T-cell (primary cell): ENCODE measurements at places on chromosomes 11 and 22.

DNA sequence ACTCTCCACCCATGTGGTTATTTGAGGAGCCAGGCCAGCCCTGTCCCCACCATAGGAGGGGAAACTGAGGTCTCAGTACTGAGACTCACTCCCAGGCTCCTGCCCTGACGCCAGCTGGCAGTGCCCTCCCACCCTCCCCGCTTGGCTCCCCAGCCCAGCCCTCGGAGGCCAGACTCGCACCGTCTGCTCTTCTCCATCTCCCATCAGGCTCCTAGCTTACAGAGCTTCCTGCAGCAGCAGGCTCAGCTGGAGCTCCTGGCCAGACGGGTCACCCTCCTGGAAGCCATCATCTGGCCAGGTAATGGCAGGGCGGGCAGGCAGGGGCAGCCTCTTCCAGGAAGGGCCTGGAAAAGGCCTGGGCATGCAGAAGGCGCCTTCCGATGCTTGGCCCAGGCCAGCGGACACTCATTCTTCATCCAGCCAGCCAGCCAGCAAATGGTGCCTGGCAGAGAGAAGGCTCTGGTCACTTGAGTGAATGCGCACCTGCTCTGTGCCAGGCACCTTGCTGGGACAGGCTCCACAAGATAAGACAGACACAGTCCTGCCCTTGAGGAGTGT is 12.6 kb downstream of the RHBDD3 start:
- no peak for DNase-seq

DNA sequence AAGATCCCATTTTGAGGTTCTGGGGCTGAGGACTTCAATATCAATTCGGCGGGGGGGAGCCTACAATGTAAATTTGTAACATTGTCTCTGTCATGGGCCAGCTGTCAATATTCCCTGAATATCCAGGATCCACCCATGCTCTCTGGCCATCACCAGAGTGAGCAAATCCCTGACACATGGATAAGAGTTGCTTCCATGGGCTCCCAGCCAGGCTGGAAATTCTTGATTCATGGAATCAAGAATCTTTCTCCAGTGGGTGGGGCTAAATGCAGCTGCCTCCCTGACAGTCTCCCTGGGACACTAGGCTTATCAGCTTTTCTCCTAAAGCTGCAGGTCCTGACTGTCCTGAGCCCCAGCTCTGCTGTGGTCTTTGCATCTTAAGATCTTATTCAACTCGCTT is 86.9 kb upstream of the IGLL5 start:
- no peak for DNase-seq

GRCh38 chr11:83011333-83012167 is 60.1 kb downstream of the RAB30 start:
- DNase-seq, result no peak

DNA sequence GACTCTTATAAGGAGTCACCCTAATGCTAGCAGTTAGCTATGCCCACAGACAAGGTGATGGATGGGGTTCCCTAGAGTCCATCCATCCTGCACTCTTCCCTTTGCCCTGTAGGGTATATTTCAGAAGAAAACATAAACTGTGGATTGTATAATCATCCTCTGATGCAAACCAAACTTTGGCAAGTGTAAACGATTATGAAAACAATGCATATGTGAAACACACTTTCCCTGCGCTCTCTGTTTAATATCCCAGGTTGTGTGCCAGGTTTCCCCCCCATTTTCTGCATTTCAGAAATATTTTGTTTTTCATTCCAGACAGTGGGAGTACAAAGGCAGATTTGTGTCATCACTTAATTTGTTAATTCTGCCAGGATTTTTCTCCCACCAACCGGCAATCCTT is 110.0 kb downstream of the LDLRAD3 start:
- DNase-seq, result no peak

DNA sequence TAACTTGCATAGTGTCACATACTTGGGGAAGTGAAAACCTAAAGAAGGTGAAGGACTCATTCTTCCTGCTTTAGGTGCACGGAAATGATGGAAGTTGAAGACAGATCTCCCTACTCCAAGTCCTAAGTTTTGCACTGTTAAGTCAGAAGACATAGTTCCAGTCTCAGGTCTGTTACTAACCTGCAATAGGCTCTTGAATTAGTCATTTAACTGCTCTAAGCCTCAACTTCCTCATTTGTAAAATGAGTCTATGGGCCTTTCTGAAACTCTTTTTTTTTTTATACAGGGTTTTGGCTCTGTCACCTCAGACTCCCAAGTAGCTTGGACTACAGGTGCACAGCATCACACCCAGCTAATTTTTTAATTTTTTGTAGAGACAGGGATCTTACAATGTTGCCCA is 30.8 kb upstream of the POU2AF1 start:
- DNase-seq, result no peak

DNA sequence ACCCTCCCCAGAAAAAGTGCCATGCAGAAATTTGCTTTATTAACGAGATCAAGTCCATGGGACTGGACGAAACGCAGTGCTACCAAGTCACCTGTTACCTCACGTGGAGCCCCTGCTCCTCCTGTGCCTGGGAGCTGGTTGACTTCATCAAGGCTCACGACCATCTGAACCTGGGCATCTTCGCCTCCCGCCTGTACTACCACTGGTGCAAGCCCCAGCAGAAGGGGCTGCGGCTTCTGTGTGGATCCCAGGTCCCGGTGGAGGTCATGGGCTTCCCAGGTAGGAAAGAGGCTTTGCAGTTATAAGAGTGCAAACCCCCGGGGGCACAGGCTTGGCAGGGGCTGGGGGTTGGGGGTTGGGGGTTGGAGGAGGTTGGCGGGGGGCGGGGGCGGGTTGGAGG is 4.2 kb downstream of the APOBEC3H start:
- no peak for DNase-seq

- no peak for DNase-seq
These were observed 935 bp downstream of the ZNF143 start for GRCh38 chr11:9461760-9462134.
